ENCODE measurements at places on chromosomes 7 and 10.

GRCh38 chr10:13668126-13668525 is 81.4 kb downstream of the PRPF18 start:
- DNase-seq, result no peak

GRCh38 chr10:123119081-123119480 is 16.7 kb upstream of the HMX3 start:
- no peak for DNase-seq

DNA sequence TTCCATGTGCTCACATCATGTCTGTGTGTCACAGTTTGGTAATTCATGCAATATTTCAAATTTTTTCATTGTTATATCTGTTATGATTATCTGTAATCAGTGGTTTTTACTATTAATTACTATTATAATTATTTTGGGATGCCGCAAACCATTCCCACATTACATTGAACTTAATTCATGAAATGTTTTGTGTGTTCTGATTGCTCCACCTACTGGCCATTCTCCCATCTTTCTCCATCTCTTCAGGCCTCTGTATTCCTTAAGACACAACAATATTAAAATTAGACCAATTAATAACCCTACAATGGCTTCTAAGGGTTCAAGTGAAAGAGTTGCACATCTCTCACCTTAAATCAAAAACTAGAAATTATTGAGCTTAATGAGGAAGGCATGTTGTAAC is 398.5 kb downstream of the PCDH15 start:
- no peak for DNase-seq

DNA sequence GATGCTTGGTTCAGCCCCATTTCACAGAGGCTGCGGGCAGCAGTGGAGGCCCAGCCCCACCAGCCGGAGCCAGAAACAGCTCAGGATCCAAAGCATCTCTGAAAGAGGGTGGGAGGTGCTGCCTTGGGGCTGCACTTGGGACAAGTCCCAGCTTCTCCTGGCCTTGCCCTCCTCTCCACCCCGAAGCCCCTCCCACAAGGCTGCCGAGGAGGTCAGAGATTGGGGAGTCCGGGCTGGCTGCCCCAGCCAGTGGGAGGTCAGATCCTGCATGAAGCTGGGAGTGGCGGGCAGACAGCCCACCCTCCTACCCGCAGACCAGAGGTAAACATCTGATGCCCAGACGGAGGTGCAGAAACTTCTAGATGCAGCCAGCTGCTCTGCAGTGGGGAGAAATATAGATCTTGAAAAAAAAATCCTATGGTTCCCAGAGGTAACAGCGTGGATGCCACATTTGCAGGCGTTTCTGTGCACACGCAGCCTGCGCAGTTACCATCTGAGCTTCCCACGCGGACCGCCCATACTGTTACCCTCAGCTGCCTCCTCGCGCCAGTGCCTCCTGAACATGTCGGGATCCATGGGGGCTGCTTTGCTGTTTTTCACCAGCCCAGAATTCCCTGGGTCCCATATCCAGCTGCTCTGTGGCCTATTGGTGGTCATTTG is 36.9 kb upstream of the GNA12 start:
- DNase-seq, result no peak

- DNase-seq, result no peak
Observed at GRCh38 chr10:91424016-91424415, 13.9 kb downstream of the HECTD2 start.

DNA sequence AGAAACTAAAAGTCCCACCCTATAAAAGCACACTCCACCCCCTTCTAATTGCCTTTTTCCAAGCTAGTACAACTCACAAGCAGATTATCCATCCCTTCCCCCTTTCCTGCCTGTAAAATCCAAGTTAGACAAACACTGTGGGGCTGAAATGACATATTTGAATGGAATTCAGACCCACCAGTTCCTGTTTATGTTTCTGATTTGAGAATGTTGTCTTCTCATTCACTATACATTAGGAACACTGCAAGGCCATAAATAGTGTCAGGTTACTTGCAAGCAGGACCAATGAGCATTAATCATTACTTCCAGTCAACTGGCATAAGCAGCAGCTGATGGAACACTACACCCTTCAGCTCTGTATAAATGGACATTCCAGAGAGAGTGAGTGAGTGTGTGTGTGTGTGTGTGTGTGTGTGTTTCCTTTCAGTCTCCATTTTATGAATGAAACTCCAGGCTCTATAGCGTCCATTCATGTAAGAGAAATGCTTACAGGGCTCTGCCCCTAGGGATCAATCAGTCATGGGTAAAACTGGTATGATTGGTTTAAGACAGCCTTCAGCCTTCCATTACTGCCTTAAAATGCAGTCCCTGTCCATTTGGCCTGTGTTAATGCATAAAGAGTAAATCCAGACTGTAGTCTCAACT is 69.3 kb downstream of the ETV1 start:
- DNase-seq, result no peak

- DNase-seq, result no peak
Observed at GRCh38 chr7:2606539-2606936, 25.2 kb upstream of the TTYH3 start.

- no peak for DNase-seq
Observed at GRCh38 chr7:139049936-139050335, 14.1 kb upstream of the ZC3HAV1L start.

GRCh38 chr7:83547526-83547925 is 101.4 kb downstream of the SEMA3E start:
- no peak for DNase-seq

DNA sequence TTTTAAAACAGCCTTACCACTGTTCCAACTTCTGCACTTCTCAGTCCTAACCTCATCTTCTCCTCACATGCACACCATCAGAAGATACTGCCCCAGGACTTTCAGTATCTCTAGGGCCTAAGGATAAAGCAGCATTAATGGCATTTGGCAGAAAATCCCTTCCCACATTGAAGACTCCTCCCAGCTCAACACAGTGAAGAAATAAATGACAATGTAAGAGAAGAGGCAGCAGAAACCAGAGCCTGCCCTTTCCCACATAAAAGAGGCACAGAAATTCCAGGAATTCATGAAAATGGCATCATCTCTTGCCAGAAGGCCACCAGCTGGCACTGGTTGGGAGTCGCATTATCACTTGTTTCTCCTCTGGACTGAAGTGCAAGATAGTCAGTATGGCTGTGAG is 3.7 kb downstream of the GCC1 start:
- no peak for DNase-seq

DNA sequence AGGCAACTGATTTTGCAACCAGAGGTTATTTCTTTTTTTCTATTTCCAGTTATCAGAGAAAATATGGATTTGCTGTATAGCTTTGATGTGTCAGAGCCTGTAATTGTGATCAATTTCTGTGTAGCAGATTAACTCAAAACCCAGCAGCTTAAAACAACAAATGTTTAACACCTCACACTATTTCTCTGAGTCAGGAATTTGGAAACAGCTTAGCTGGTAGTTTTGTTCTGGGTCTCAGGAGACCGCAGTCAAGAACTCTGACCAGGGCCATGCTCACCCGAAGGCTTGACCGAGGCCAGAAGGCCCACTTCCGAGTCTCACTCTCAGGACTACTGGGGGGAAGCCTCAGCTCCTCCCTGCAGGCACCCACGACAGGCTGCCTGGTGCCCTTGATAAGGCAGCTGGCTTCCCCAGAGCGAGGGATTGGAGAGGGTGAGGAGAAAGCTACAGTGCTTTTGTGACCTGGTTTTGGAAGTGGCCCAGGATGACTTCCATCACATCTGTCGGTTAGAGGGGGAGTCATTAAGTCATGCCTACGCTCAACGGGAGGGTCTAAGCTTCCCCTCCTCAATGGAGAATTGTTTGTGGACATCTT is 105.7 kb upstream of the SHH start:
- no peak for DNase-seq

DNA sequence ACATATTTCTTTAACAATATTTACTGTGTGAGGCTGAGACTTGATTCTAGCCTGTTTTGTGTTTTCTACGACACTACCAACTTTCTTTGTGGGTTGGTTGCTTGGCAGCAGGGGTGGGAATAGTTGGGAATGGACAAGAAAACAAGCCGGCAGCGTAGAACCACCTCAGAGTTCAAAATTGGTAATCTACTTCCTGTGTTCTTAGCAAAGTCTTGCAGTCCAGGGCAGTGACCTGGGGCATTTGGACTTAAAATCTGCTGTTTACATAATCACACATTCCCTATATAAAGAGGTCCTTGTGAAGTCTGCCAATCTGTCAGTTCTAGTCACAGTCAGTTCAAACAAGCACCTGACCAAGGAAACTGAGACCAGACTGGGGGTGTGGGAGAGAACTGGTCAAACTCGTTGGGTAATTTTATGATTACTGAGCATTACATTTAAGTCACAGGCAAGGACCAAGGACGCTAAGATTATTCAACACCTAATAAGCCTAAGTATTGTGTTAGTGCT is 167.9 kb downstream of the CPEB3 start:
- no peak for DNase-seq

- DNase-seq, result no peak
Observed at GRCh38 chr10:33196710-33197491, 137.6 kb downstream of the NRP1 start.

DNA sequence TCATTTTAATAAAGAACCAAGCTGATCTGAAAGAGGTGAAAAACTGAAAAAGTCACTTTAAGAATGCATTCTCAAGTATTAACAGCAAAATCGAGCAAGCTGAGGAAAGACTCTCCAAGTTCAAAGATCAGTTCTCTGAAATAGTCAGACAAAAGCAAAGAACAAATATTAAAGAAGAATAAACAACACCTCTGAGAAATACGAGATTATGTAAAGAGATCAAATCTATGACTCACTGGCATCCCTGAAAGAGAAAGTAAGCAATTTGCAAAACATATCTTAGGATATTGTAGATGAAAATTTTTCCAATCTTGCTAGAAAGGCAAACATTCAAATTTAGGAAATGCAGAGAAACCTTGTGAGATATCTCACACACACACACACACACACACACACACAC is 138.4 kb upstream of the HGF start:
- DNase-seq, result no peak

All from CD4-positive, alpha-beta T cell treated with Interleukin-4 for 4 hours (primary cell).